ENCODE measurements at places on chromosomes 1 and 21. TPM values are rescaled to one million over a fixed set of nuclear protein-coding genes. Genes with fewer than 3 reads are reported as not detected.

GRCh38 chr1:9193233-9193625 lies 41.3 kb upstream of the H6PD start:
- no peak for DNase-seq

DNA sequence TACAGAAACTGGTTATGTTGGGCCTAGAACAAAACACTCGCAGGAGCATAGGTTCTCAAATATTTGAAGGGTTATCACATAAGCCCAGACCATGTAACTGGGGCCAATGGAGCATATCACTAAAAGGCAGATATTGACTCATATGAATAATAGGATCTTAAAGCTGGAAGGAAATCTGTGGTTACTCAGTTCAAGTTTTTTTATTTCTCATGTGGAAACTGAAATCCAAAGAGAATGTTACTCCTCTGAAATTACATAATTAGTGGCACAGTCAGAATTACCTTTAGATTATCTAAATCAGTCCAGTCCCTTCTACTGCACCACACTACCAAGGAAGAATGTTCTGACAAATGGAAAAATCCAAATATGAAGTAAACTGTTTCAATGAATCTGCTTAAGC lies 12.0 kb downstream of the SLAMF8 start:
- no peak for DNase-seq

DNA sequence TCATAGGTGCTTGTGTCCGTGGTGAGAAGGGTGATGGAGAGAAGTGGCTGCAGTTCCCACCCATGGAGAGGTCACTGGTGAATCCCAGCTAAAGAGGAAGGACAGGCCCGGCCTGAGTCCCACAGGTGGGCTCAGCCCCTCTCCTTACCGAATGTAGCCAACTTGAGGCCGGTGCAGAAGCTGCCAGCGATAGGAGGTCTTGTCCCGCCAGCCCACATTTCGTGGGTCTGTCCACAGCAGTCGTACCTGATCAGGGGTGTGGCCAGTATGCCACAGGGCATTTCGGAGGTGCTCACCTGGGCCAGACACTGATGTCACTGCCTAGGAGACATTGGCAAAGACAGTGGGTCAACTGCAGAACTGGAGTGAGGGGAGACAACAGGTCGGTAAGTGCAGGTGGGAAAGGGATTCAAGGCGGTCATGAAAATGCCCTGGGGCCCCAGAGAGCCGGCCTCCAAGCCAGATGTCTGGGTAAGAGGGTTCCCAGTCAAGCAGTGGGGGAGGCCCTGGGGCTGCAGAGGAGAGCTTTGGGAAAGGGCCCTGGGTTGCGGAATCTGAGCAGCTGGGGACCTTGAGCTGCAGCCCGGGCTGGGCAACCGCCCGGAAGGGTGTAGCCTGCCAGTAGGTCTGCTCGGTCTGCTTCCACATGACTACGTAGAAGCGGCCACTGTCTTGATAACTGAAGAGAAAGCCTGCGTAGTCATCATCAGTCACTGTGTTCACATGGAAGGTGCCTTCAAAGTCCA lies 10.6 kb downstream of the THBS3 start:
- DNase-seq: no peak

The CLCA4 gene
- total RNA-seq: not detected

- DNase-seq: no peak
These were observed 239.0 kb downstream of the USH2A start for GRCh38 chr1:216184126-216184680.

DNA sequence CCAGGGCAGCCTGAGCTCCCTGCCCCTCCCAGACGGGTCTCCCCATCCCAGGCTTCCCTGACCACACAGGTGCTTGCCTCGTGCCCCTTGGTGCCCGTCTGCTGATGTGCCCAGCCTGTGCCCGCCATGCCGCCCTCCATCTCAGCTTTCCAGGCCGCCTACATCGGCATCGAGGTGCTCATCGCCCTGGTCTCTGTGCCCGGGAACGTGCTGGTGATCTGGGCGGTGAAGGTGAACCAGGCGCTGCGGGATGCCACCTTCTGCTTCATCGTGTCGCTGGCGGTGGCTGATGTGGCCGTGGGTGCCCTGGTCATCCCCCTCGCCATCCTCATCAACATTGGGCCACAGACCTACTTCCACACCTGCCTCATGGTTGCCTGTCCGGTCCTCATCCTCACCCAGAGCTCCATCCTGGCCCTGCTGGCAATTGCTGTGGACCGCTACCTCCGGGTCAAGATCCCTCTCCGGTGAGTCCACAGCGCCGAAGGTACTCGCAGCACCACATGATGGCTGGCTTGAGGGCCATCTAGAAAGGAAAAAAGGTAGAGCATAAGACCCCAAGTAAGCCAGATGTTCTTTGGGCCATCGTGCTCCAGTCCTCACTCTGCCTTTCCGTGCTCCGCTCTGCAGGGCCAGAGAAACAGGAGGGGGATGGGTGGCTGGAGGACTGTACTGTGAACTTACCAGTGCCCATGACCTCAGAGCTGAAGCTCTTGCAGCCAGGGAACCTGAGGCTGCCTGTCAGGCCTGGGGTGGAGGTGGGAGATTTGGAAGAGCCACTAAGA lies 1.4 kb downstream of the ADORA1 start:
- DNase-seq: no peak

DNA sequence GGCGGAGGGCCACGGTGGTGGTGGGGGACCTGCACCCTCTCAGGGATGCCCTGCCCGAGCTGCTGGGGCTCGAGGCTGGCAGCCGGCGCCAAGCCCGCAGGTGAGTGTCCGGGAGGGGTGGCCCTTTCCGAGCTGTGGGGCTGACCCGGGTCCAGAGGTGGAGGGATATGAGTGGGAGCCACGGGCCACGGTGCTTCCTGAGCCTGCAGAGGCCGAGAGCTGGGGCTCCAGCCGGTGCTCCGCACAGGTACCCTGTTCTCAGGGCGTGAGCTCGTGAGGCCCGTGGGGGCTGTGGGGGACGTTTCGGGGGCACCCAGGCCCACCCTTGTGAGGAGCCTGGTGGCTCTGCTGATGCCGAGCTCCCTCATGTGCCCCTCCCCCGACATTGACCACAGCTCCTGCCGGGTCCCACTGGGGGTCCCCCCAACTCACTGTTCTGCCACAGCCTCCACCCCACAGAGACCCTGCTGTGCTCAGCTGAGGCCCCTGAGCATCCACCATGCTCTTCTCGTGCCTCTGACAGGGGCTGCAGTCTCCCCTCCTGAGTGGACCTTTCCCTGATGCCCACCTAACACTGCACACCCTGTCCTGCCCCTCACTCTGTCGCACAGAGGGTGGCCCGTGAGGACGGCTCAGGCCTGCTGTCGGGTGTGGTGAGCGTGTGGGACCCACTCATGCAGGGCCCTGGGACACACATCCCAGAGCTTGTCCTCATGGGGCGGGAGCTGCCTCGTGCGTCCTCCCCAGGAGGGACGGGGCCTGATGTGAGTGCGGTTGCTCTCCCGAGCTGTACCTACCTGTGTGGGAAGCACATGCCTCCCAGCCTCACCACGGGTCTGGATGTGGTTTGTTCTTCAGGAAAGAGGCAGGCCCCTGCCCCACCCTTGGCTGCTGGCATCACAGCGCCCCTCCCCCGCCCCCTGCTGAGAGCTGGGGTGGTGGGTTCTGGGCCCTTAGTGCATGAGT lies 27.5 kb downstream of the SLX9 start:
- no peak for DNase-seq

GRCh38 chr1:202165267-202165941 lies 5.0 kb upstream of the PTPN7 start:
- no peak for DNase-seq

The GSTM5 gene
- total RNA-seq: 0.29 TPM

The C1QA gene
- not detected for total RNA-seq

- DNase-seq: no peak
These were observed 55.8 kb upstream of the DNAH14 start for GRCh38 chr1:224873434-224874369.

GRCh38 chr21:42227909-42228708 lies 9.2 kb downstream of the ABCG1 start:
- DNase-seq: no peak

Measured in mesothelial cell of epicardium (in vitro differentiated cells).